Ovary (tissue), 10 donors: ENCODE measurements at places on chromosomes 12 and 14. TPM values are rescaled to one million over a fixed set of nuclear protein-coding genes. Genes with fewer than 3 reads are reported as not detected.
A peak's percentile ranks its signal among the peaks of the same experiment; 100 is the strongest.

NAA25 gene
- 32.1 TPM for total RNA-seq

TTC9 gene
- total RNA-seq, result 1.9 TPM

ASCL1 gene
- not detected for total RNA-seq

BRF1 gene
- 33.3 TPM for total RNA-seq

SLC5A8 gene
- total RNA-seq, result 0.95 TPM

DACT1 gene
- total RNA-seq, result 16.7 TPM

TMPRSS12 gene
- total RNA-seq, result not detected

EML5 gene
- total RNA-seq, result 38.9 TPM

ANKRD33 gene
- not detected for total RNA-seq

DNA sequence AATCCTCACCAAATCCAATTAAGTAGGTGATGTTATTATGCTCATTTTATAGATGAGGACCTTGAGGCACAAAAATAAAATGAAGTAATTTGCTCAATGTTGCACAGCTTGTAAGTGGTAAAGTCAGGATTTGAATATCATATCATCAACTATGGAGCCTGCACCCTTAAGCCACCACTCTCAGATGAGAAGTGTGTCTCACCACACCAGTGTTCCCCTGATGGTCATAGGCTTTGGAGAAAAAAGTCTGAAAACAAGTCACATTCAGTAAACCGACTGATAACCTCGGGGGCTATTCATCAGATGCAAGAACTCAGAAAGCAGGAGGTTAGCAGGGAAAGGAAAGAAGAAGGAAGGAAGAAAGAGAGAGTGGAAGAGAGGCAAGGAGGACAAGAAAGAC, 2.8 kb downstream of the TSHR start:
- no peaks in the 10 kb centered on the region for H3K4me1 ChIP-seq
- H3K36me3 ChIP-seq, result no peaks in the 10 kb centered on the region
- no peaks in the 10 kb centered on the region for H3K27me3 ChIP-seq
- no peak overlapping the region for H3K4me3 ChIP-seq

DNA sequence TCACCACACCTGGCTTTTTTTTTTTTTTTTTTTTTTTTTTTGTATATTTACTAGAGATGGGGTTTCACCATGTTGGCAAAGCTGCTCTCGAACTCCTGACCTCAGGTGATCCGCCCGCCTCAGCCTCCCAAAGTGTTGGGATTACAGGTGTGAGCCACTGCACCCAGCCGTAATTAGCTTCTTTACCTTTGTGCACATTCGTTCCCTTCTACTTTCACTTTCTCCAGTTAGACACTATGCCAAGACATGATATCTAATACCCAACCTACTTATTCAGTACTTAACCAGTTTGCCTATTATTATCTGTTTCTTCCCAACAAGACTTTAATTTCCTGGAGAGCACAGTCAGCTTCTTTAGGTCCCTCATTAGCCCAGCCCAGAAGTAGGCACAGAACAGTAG, 5.3 kb downstream of the STYK1 start:
- no peaks in the 10 kb centered on the region for H3K36me3 ChIP-seq
- H3K27ac ChIP-seq, result no peak overlapping the region
- H3K4me1 ChIP-seq, result no peaks in the 10 kb centered on the region
- no peaks in the 10 kb centered on the region for H3K27me3 ChIP-seq
- DNase-seq, result no peak
- no peak overlapping the region for H3K4me3 ChIP-seq

GRCh38 chr12:54565310-54565985, 16.0 kb downstream of the PDE1B start:
- peaks cover 8% of the 10 kb centered on the region for H3K4me1 ChIP-seq
- no peak for DNase-seq
- peak overlapping the region; percentile 45 for H3K27ac ChIP-seq
- no peak overlapping the region for H3K4me3 ChIP-seq

GRCh38 chr12:121095544-121096198, 37.0 kb upstream of the P2RX7 start:
- no peaks in the 10 kb centered on the region for H3K27me3 ChIP-seq
- peaks cover 3% of the 10 kb centered on the region for H3K4me1 ChIP-seq
- no peak overlapping the region for H3K27ac ChIP-seq

DNA sequence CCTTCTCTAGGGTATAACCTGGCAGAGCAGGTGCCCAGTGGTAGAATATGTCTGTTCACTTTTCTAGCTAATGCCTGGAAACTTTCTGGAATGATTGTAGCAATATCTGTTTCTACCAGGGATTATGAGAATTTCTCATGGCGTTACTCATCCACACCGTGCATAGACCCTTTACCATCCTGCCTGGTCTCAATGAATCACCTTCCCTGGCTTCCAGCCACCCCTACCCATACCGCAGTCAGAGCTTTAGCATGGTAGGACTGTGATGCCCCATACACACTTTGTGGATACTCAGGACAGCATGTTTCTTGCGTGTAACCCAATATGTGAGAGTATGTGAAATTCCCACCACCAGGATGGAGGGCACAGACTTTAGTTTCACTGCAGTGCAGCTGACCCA, 45.4 kb downstream of the TUNAR start:
- H3K27ac ChIP-seq, result no peak overlapping the region
- H3K27me3 ChIP-seq, result no peaks in the 10 kb centered on the region
- H3K36me3 ChIP-seq, result no peaks in the 10 kb centered on the region
- no peak overlapping the region for H3K4me3 ChIP-seq

DNA sequence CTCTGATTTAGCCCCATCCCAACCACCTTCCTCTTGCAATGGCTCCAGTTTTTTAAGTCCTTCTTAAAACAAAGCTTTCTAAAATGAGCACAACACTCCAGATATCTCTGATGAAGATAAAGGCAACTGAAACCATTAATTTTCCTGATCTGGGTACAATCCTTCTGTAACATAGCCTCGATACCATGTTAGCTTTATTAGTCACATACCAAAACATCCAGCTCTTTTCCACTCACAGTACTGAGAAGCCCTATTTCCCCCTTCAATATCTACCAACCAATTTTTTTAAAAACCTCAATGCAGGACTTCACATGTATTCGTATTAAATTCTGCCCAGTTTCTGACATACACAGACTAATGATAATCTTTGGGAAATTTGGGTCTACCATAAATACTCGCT, 105.9 kb downstream of the MED13L start:
- H3K27me3 ChIP-seq, result no peaks in the 10 kb centered on the region
- DNase-seq, result no peak
- H3K36me3 ChIP-seq, result no peaks in the 10 kb centered on the region
- no peak overlapping the region for H3K27ac ChIP-seq
- peaks cover 5% of the 10 kb centered on the region for H3K4me1 ChIP-seq

- peak overlapping the region; percentile 65 for H3K4me3 ChIP-seq
- peak; percentile 25 for DNase-seq
- no peaks in the 10 kb centered on the region for H3K36me3 ChIP-seq
- no peaks in the 10 kb centered on the region for H3K27me3 ChIP-seq
- peaks cover 5% of the 10 kb centered on the region for H3K4me1 ChIP-seq
- no peak overlapping the region for H3K27ac ChIP-seq
Observed at GRCh38 chr14:53151523-53152183, 1.5 kb downstream of the DDHD1 start.

DNA sequence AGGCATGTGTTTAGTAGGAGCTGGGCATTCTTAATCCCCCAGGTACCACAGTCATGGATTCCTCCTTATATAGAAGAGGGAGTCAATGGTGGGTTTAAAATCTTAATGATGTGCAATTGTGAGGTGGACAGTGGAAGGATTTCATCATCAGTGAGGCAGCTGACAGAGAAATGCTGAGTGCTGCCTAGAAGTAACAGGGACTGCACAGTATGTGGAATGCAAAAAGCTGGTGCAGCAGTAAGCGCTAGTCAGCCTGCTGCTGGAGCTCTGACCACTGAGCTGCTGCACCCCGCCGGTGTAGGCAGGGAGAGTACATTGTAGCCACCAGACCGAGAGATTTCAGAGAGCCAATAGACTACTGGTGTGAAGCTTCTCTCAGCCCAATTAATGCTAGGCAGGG, 80.5 kb upstream of the DACT1 start:
- no peaks in the 10 kb centered on the region for H3K27me3 ChIP-seq
- DNase-seq, result no peak
- no peaks in the 10 kb centered on the region for H3K36me3 ChIP-seq
- H3K27ac ChIP-seq, result no peak overlapping the region
- H3K4me1 ChIP-seq, result no peaks in the 10 kb centered on the region
- H3K4me3 ChIP-seq, result no peak overlapping the region

- no peaks in the 10 kb centered on the region for H3K27me3 ChIP-seq
- no peaks in the 10 kb centered on the region for H3K4me1 ChIP-seq
Observed at GRCh38 chr12:44015333-44015941, 179.6 kb downstream of the TMEM117 start.

DNA sequence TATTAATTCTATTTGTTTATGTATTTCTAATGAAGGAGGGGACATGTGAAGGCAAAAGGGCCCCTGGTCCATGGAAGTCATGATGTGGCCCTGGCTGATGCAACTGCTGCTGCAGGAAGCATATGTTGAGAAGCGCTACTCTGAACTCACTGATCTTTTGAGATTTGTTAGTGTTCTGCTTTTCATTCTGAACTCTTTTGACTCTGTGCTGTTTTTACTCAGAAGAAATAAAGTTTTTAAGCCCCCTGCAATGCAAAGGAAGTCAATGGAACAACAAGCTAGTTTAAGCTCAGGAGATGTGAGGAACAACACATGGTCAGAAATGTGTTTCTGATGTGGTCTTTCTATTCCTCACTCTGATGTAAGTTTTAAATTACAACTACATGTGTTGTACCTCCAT, 88.9 kb upstream of the BTG1 start:
- no peak overlapping the region for H3K27ac ChIP-seq
- no peaks in the 10 kb centered on the region for H3K36me3 ChIP-seq
- no peaks in the 10 kb centered on the region for H3K4me1 ChIP-seq

- no peak overlapping the region for H3K4me3 ChIP-seq
- no peak for DNase-seq
- H3K4me1 ChIP-seq, result no peaks in the 10 kb centered on the region
- H3K27me3 ChIP-seq, result no peaks in the 10 kb centered on the region
Observed at GRCh38 chr12:52847335-52848102, 1.3 kb downstream of the KRT78 start.

GRCh38 chr12:68483592-68484383, 126.9 kb upstream of the RAP1B start:
- DNase-seq, result no peak
- no peak overlapping the region for H3K4me3 ChIP-seq
- H3K36me3 ChIP-seq, result no peaks in the 10 kb centered on the region
- H3K27me3 ChIP-seq, result no peaks in the 10 kb centered on the region
- H3K27ac ChIP-seq, result no peak overlapping the region
- H3K4me1 ChIP-seq, result no peaks in the 10 kb centered on the region

DNA sequence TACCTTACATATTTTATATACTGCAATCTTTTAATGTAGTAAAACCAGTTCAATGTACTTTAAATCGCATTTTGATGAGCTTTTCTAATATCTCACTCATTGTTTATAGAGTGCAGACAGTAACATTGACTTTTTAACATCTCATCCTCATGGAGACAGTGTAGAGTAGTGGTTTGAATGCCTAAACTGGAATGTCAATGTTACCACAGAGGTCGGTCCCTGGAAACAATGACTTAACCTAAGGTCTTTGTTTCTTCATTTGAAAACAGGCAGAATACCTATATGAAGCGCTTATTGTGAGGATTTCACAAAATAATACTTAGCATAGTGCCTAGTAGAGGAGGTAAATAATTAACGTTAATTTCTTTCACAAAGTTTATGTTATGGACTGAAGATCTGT, 5.0 kb downstream of the CDK17 start:
- H3K4me3 ChIP-seq, result no peak overlapping the region
- DNase-seq, result no peak
- peaks cover 2% of the 10 kb centered on the region for H3K4me1 ChIP-seq
- H3K36me3 ChIP-seq, result no peaks in the 10 kb centered on the region

DNA sequence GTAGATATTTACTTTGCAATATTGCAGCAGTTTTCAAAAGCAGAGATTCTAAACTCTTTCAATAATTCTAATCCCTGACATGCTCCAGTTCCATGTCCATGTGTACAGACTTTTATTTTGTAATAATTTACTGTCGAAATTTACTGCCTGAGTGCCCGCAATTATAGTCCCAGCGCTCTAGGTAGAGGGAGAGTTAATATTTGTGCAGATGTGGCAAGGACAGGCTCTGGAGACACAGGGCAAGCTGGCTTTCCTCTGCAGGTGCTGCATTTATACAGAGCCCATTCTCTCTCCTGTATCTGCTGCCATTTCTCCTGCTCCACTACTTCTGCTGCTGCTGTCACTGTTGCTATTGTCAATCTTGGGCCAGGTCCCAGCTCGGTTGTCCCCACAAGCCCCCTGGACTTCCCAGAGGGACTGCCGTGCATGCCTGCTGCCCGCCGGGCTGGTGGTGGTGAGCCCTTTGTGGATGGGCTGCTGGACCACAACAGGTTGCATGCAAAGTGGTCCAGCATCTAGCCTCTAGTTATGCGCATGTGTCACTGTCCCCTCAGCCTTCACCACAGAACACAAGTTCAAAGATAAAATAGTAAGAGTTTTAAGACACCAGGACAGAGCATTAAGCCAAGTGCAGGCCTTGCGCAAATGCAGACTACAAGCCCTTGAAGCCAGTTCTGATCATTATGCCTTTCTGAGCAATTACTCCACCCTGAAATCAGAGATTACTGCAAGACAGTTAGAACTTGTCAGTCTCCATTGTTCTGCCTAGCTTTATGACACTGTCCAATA, 40.8 kb upstream of the CSRP2 start:
- no peak overlapping the region for H3K4me3 ChIP-seq
- no peaks in the 10 kb centered on the region for H3K27me3 ChIP-seq
- H3K4me1 ChIP-seq, result peaks cover under 1% of the 10 kb centered on the region
- H3K27ac ChIP-seq, result no peak overlapping the region
- no peak for DNase-seq

GRCh38 chr12:108820707-108821406, 36.5 kb downstream of the SSH1 start:
- no peak for DNase-seq
- no peak overlapping the region for H3K27ac ChIP-seq
- H3K27me3 ChIP-seq, result no peaks in the 10 kb centered on the region
- peaks cover 11% of the 10 kb centered on the region for H3K4me1 ChIP-seq
- no peak overlapping the region for H3K4me3 ChIP-seq
- no peaks in the 10 kb centered on the region for H3K36me3 ChIP-seq

DNA sequence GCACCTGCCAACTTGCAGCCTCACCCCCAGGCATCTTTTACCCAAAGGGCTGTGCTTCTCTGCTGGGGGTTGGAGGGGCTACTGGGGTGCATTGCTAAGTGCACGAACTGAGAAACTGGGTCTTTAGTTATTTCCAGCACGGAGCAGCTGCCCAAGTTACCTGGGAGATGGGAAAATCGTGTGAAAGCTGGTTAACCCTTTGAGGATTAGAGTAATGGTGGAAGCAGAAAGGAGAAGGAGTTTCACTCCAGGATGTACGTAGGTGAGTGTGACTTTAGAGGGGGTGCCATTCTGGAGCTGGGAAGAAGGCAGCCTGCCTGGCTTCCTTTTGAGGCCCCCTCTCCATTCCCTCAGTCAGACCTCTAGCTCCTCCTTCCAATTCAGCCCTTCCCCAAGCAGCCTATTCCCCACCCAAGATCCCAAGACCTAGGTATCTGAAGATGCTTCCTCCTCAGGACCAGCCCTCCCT, 1.0 kb upstream of the ADCY6 start:
- DNase-seq, result no peak
- peak overlapping the region; percentile 88 for H3K4me3 ChIP-seq
- H3K4me1 ChIP-seq, result peaks cover 11% of the 10 kb centered on the region
- H3K36me3 ChIP-seq, result no peaks in the 10 kb centered on the region
- no peak overlapping the region for H3K27ac ChIP-seq
- no peaks in the 10 kb centered on the region for H3K27me3 ChIP-seq

- H3K27me3 ChIP-seq, result no peaks in the 10 kb centered on the region
- H3K36me3 ChIP-seq, result no peaks in the 10 kb centered on the region
- H3K4me3 ChIP-seq, result no peak overlapping the region
- H3K27ac ChIP-seq, result no peak overlapping the region
- no peak for DNase-seq
Observed at GRCh38 chr12:94704452-94705306, 54.3 kb upstream of the TMCC3 start.

- no peak for DNase-seq
- H3K4me1 ChIP-seq, result no peaks in the 10 kb centered on the region
- H3K4me3 ChIP-seq, result no peak overlapping the region
- H3K27me3 ChIP-seq, result no peaks in the 10 kb centered on the region
- no peaks in the 10 kb centered on the region for H3K36me3 ChIP-seq
- no peak overlapping the region for H3K27ac ChIP-seq
Observed at GRCh38 chr12:85642808-85643207, 193.4 kb downstream of the RASSF9 start.
